ENCODE measurements at places on chromosomes 16 and 17.
A peak's percentile ranks its signal among the peaks of the same experiment; 100 is the strongest.

DNA sequence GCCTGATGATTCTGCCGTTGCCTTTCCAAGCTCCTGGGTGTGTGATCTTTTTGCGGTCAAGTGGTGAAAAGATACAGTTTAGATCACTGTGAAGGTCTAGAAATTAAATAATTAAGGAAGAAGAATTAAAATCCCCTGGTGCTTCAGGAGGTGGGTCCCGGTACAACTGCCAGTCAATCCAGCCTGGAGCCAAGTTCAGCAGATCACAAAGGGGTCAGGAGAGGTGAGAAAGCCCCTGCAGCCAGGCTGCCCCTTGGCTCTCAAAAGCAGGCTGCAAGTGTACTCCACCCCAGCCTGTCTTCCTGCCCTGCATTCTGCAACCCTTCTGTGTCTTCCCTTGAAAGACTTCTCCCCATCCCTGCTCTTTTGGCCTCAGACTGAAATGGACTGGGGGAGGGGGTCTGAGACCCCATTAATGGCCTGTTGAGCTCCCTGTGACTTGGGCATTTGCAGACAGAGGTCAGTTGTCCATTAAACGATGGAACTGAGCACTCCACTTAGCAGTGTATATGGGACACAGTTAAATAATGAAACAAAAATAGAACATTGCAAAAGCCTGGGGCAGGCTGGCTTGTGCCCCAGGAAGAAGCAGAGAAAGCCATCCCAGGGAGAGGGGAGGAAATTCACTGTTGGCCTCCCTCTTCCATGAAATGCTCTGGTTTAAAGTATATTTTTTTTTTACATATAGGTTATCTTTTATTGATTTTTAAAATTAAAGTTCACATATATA is 15.1 kb downstream of the CACNG5 start:
- no peak for DNase-seq

DNA sequence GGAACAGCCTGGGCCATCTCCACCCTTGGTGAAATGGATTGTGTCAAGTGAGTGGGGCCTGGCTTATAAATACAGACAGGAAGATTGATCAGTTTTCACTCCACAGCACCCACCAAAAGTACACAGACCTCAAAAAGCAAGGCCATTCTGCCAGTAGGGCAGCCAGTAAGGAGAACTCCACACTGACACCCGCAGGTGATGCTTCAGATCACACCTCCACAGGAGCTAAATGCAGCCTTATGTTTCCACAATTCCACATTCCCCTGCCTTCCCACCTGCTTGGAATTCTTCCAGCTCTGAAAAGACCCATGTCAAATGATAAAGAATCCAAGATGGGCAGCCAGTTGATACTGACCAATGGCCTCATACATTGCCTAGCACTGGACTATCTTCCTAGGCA is 191.1 kb downstream of the ZFHX3 start:
- no peak for DNase-seq

GRCh38 chr17:77235370-77235941 is 94.7 kb downstream of the SEC14L1 start:
- DNase-seq = peak; percentile 90

DNA sequence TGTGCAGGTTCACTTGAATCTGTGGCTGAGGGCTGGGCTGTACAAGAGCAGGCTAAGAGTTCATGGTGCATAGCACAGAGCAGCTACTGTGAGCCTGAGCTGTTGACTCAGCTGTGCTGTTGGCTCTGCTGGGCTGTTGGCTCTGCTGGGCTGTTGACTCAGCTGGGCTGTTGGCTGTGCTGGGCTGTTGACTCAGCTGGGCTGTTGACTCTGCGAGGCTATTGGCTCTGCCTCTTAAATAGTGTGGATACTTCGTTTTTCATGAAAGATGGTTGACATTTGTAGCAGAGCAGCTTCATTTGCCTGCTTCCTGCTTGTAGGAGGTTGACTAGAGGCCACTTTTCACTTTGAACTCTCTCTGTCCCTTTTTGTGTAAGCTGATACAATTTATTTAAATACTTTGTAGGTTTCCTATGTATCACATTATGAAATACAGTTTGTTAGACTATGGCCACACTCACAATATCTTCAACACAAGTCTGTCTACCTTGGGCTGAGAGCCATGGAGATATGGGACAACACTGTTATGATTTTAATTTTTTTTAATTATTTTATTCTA is 40.3 kb upstream of the CCNF start:
- DNase-seq = peak; percentile 73

- DNase-seq = peak; percentile 94
Measured at GRCh38 chr17:45123930-45124796, 8.2 kb downstream of the PLCD3 start.

GRCh38 chr16:57736419-57737351 is 1.1 kb downstream of the KATNB1 start:
- DNase-seq = peak; percentile 82

DNA sequence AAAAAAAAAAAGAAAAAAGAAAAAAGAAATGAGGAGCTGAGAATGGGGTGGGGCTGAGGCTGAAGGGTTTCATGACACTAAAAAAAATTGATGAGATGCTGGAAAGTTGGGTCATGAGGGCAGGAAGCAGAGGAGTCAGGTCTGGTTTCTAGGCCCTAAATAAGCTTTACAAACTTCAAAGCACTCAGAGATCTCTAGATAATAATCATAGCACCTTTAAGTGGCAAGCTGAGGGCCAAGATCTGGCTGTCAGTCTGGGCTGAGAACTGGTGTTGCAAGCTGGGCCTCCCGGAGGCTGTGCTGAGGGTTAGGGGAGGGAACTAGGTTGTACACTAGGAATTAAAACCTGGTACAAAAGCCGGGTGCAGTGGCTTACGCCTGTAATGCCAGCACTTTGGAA is 6.4 kb downstream of the ZNF764 start:
- no peak for DNase-seq

- no peak for DNase-seq
Measured at GRCh38 chr16:68288252-68288650, 22.5 kb downstream of the SLC7A6OS start.

GRCh38 chr17:35265566-35266141 is 22.8 kb downstream of the SLFN5 start:
- DNase-seq = no peak

DNA sequence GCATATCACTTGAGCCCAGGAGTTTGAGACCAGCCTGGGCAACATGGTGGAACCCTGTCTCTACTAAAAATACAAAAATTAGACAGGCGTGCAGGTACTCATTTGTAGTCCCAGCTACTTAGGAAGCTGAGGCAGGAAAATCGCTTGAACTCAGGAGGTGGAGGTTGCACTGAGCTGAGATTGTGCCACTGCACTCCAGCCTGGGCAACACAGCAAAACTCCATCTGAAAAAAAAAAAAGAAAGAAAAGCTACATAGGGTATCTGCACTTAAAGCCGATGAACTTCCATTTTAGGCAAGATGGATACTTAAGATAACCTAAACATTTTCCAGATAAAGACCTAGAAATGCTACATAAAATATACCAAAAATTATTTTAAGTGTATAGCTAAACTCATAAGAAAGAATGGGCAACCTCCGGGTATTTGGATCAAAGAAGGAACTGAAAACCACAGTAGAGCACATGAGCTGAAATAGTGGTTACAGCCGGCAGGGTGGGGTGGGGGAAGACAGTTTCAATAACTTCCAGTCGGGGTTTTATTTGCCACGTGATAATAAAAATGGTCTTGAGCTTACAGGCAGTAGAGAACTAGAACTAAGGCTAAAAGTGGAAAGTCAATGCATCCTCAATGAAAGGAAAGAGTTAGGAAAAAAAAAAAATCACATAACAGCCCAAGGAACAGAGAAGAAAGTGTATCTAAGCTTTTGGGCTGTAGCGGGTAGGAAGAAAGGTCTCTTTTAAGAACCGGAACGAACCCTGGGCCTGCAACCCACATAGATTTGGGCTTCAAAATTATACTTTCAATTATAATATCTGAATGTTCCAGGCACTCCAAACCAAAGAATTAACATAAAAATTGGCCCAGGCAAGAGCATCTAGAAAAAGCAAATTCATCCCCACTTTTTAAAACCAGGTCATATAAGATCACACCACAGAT is 53.1 kb downstream of the CFDP1 start:
- no peak for DNase-seq

DNA sequence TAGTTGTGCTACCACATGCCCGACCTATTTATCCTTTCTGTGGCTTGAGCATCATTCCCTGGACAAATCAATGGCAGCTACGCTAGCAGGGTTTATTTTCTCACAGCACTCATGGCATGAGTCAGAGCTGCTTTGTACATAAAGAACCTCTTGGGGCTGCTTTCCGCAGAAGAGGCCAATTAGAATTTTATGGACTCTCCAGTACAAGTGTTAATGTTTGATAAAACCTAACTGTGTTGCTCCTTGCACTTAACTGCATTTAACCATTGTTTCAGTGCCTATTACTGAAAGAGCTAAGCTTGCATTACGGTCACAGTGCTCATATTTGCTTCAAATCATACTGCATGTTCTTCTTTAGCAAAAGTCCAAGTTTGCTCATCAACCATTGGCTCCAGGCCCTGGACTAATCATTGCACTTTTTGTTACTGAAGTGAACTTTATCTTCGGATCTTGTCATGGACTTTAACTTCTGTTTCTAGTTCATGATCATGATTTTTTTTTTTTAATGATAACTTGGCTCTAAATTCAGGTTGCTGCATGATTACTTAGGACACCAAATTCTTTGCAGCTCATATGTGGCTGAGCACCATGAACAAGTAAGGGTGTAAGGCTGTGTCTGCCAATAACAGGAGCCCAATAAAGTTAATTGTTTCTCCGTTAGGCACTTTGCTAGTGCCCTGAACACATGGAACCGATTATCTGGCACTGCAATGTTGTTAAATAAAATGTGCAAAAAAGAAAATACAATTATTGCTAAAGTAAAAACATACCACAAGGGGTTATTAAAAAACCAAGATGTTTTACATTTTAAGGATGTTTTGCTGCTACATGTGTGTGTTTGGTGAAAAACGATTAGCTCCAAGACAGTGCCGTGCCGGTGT is 492.2 kb downstream of the KCNJ2 start:
- peak; percentile 63 for DNase-seq

DNA sequence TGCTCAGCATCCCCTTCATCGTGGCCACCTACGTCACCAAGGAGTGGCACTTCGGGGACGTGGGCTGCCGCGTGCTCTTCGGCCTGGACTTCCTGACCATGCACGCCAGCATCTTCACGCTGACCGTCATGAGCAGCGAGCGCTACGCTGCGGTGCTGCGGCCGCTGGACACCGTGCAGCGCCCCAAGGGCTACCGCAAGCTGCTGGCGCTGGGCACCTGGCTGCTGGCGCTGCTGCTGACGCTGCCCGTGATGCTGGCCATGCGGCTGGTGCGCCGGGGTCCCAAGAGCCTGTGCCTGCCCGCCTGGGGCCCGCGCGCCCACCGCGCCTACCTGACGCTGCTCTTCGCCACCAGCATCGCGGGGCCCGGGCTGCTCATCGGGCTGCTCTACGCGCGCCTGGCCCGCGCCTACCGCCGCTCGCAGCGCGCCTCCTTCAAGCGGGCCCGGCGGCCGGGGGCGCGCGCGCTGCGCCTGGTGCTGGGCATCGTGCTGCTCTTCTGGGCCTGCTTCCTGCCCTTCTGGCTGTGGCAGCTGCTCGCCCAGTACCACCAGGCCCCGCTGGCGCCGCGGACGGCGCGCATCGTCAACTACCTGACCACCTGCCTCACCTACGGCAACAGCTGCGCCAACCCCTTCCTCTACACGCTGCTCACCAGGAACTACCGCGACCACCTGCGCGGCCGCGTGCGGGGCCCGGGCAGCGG is 3.2 kb downstream of the UTS2R start:
- no peak for DNase-seq

DNA sequence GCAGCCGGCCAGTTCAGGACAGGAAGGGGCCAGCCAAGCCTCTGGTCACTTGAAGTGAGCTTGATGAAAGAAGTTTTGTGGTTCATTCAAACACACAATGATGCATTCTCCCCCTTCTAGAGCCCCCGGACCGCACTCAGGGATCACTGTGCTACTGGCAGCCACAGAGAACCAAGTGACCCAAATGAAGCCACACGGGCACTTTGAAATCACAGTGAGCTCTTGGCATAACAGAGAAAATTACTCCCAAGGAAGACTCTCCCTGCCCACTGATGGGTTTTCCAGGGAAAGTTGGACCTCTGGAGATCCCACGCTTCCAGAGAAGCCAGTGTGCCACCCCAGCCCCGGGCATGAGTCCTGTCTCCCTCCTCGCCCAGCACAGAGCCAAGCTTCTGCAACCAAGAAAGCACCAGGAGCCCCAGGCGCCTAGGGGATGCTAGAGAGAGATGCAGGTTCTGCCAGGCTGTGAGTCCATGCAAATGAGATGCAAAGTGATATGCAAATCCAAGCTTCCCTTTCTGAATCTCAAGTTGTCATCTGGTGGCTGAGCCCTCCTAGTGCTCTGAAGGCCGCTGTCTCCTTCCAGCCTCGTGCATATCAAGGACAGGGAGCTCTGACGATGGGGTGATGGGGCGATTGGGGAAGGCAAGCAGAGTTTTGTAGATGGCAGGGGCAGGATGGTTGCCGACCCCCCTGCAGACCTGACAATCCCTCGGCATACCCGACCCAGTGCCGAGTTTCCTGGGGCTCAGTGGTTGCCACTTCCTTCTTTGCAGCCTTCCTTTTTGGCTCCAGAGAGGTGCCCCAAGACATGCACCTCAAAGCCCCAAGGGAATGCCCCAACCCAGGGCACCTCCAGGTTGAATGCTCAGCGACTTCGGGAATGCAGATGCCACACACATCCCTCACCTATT is 59.7 kb upstream of the TNRC6C start:
- no peak for DNase-seq

DNA sequence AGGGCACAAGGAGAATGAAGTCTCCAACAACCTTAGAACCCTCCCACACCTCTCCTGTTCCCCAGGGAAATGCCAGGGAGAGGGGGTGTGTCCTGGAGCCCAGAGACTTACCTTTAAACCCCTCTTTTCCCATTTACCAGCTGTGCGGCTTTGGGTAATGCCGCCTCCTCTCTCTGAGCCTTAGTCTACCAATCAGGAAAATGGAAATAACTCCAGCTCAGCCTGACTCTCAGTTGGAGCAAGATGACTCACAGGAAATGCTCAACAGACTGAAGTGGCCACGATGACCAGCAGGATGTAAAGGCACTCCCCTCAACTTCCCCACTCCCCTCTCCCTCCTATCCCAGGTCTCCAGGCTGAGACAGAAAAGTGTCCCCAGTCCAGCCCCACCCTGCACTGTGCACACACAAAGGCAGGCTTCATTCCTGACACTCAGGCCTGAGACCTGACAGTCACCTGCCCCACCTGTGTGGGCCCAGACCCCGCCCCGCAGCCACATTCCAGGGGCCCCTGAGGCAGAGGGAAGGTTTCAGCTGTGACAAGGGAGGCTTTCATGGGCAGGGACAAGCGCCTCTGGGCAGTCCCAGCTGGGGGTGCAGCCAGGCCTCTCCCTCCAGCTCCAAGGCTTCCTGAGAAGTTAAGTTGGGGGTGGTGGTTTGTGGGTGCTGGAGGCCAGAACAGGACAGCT is 3.0 kb upstream of the KRT15 start:
- peak; percentile 92 for DNase-seq

DNA sequence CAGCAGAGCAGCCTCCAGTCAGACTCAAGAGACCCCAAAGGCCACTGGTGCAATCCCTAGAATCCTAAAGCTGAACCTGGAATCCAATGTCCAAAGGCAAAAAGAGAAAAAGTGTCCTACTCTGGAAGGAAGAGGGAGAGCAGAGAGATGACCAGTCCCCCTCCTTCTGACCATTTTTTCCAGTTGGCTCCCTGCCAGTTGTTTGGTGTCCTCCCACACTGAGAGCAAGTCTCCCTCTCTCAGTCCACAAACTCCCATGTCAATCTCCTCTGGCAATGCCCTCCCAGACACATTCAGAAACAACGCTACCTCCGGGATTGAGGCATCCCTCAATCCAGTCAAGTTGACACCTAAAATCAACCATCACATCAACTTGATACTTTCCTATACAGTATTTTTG is 4.3 kb upstream of the CLEC19A start:
- no peak for DNase-seq
